ENCODE measurements at places on chromosomes 2 and 18.

GRCh38 chr2:212726403-212726802 is 187.8 kb upstream of the ERBB4 start:
- no peak for DNase-seq

- no peak for DNase-seq
Measured at GRCh38 chr2:128448331-128449225, 129.9 kb upstream of the HS6ST1 start.

DNA sequence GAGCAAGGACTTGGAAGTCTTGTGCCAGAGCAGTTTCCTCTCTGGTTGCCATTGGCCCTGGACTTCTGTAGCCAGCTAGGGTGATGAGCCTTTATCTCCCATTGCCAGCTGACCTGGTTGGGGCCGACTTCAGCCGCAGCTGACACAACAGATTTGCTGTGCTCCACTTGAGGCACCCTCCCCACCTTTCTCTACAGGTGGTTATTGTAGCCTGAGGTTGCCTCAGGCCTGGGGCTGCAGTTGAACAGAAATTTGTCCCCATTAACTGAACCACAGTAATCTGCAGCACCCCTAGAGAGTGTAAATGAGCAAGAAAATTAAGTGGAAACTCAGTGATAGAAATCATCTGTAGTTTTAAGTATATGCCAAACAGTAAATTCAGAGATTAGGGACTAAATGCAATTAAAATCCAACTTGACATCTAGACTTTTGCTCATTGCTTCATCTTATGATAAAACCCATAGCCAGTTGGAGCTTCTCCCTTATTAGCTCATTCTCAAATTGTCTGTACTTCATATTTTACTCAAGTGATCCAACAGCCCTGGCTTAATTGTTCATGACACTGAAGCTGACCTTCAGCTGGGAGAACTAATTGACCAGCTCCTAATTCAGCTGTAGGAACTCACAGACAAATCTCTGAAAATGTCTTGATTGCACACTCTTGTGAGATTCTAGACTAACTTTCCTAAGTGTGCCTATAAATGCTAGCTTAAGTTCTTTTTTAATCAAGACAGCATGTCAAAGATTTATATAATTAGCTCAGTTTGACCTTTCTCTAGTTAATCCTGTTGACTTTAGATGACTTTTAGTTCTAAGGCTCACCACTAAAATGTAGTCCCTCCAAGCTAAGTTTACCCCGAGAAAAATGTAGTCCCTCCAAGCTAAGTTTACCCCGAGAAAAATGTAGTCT is 48.9 kb downstream of the COPS8 start:
- DNase-seq, result no peak

DNA sequence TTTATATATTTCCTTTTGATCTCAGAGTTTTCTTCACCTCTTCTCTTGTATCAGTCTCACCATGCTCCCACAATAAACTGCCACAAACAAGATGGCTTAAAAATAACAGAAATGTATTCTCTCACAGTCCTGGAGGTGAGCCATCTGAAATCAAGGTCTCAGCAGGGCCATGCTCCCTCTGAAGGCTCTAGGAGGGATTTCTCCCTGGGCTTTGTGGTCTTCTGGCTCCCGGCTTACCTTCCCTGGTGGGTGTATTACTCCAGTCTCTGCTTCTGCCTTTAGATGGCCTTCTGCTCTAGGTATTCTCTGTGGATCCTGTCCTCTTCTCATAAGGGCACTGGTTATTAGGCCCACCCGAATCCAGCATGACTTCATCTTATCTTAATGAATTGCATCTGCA is 994.7 kb upstream of the POU3F3 start:
- DNase-seq, result no peak

DNA sequence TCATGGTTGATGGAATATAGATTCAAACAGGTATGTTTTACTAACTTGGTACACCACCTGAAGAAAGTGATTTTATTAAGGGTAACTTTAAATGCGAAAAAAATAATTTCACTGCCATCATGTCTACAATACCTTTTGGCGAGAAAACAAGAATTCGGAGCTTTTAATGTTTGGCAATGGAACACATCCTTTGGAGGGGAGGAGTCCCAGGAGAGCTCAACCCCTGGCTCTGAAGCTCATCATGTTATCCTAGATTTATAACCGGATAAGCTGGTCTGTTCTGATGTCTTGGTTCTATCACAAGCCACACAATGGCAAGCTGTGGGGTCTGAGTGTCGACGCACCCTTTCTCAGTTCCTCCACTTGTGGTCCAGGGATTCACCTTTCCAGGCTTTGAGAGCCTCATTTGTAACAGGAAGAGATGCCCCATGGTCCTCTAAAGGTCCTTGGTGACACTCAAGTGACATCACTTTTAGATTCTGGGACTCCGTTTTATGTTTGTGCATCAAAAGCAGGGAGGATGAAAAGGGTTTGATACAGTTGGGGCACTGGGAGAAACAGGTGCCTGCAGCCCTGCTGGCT is 172.7 kb downstream of the BCL2 start:
- DNase-seq, result no peak

DNA sequence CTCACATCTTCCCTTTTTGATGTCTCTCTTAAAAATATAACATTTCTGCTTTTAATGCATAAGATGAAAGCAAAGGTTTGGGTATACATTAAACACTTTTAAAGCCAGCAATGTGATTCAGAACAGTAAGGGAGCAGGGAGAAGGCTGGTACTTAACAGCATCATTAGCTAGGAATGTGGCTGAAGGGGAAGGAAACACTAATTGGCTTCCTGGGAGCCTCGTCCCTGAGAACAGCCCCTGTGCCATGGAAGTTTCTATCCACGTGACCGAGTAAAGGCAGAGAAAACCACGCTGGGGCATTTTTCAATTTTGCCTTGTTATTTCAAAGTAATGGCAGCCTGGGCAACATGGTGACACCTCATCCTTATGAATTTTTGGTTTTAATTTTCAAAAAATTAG is 109.2 kb upstream of the GPC1 start:
- DNase-seq, result no peak

GRCh38 chr18:25235401-25236042 is 116.4 kb downstream of the ZNF521 start:
- no peak for DNase-seq

- DNase-seq, result no peak
Measured at GRCh38 chr2:106840818-106841217, 45.1 kb downstream of the ST6GAL2 start.
